ENCODE measurements at places on chromosomes 3 and 15. TPM values are rescaled to one million over a fixed set of nuclear protein-coding genes. Genes with fewer than 3 reads are reported as not detected.
A peak's percentile ranks its signal among the peaks of the same experiment; 100 is the strongest.

DNA sequence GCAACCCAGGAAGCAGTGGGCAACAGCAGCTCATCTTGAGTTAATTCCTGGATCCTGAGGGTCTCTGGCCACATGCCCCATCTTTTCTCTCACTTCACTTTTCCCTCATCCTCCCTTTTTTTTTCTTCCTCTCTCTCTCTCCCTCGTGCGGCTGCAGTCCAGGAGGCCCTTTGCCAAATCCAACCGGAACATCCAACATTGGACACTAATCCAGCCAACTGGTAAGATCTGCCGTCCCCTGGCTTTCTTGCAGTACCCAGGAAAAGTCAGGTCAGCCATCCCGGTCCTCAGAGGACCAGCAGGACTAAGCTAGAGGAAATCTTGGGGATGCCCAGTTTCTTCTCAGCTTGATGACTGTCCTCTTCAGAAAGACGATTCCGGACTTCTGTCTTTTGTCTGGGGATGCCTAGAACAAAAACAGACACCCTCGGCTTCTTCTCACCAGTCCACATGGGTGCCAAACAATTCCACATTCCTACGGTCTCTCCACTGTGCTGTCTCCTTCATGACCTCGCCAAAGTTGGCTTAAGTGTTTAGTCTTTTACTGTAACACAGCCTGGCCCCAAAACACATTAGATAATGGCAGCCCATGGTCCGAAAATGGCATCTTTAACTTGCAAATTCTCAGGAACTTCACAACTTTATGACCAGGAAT, 115.6 kb downstream of the GSK3B start:
- peaks cover 1% of the 10 kb centered on the region for H3K4me1 ChIP-seq
- no peak for DNase-seq
- no peaks in the 10 kb centered on the region for H3K27me3 ChIP-seq
- no peak overlapping the region for H3K27ac ChIP-seq

- peaks cover 3% of the 10 kb centered on the region for H3K36me3 ChIP-seq
- no peak for DNase-seq
- no peak overlapping the region for H3K27ac ChIP-seq
- no peak overlapping the region for H3K4me3 ChIP-seq
Observed at GRCh38 chr15:95836536-95836935, 494.0 kb upstream of the NR2F2 start.

DNA sequence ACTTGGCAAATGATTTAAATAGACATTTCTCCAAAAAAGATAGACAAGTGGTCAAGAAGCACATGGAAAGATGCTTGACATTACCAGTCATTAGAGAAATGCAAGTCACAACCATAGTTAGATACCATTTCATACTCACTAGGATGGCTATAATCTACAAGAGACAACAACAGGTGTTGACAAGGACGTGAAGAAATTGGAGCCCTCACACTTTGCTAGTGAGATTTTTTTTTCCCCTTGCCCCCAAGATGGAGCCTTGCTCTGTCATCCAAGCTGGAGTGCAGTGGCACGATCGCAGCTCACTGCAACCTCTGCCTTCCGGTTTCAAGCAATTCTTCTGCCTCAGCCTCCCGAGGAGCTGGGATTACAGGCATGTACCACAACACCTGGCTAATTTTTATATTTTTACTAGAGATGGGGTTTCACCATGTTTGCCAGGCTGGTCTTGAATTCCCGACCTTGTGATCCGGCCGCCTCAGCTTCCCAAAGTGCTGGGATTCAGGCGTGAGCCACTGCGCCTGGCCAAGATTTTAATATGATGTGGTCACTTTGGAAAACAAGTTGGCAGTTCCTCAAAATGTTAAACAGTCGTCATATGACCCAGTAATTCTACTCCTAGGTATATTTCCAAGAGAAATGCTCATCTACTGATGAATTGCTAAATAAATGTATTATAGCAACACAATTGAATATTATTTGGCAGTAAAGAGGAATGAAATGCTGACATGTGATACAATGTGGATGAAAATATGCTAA, 103.3 kb downstream of the ATG7 start:
- H3K27ac ChIP-seq: no peak overlapping the region
- H3K4me1 ChIP-seq: peaks cover 2% of the 10 kb centered on the region
- H3K36me3 ChIP-seq: peaks cover 7% of the 10 kb centered on the region
- no peak overlapping the region for H3K4me3 ChIP-seq
- DNase-seq: no peak

AGTR1 gene
- total RNA-seq: not detected

DNA sequence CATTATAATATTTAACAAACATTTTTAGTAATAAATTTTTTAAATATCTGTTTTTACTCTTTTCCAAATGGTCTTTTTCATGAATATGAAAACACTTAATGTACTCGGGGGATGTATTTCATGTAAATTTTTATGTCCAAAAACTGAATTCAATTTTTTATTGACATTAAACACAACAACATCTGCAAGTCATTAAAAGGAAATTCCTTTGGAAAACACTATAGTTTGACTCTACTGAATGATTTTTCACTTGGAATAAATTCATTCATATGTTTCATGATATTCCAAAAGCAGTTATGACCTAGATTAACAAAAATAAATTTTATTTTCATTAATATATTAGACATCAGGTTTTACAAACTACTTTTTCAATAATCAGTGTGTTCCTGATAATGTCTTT, 239.8 kb upstream of the AGTR1 start:
- no peak overlapping the region for H3K27ac ChIP-seq
- no peaks in the 10 kb centered on the region for H3K36me3 ChIP-seq
- DNase-seq: no peak
- no peaks in the 10 kb centered on the region for H3K4me1 ChIP-seq
- H3K27me3 ChIP-seq: no peaks in the 10 kb centered on the region

- peaks cover 7% of the 10 kb centered on the region for H3K27me3 ChIP-seq
- H3K27ac ChIP-seq: no peak overlapping the region
- H3K4me3 ChIP-seq: no peak overlapping the region
- no peak for DNase-seq
Observed at GRCh38 chr3:9864200-9864927, 15.7 kb downstream of the CIDEC start.

DNA sequence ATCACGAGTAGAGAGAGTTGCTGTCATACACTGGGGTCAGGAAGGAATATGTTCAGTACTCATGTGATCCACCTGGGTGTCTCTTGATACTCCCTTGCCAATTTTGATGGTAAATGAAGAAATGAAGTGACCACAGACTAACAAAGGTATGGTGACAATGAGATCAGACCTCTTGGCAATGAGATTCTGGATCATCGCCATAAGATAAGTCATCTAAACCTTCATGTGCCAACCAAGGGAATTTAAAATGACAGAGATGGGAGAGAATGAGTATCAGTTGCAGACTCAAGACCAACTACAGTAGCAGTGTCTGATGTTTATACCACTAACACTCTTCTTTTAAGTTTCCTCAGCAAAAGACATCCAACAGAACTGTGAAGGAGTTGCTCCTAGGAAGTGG, 601.0 kb downstream of the MECOM start:
- DNase-seq: no peak
- no peaks in the 10 kb centered on the region for H3K27me3 ChIP-seq
- H3K36me3 ChIP-seq: no peaks in the 10 kb centered on the region
- no peak overlapping the region for H3K27ac ChIP-seq
- H3K4me1 ChIP-seq: no peaks in the 10 kb centered on the region

- no peak for DNase-seq
- no peaks in the 10 kb centered on the region for H3K27me3 ChIP-seq
- H3K36me3 ChIP-seq: peaks cover 17% of the 10 kb centered on the region
- H3K4me3 ChIP-seq: peak overlapping the region; percentile 99
- peak overlapping the region; percentile 79 for H3K27ac ChIP-seq
- peaks cover 24% of the 10 kb centered on the region for H3K4me1 ChIP-seq
Observed at GRCh38 chr3:44340058-44340395, 1.5 kb downstream of the TCAIM start.

UBL7 gene
- 71.4 TPM for total RNA-seq

GRCh38 chr3:12175844-12176453, 17.2 kb upstream of the TIMP4 start:
- no peak overlapping the region for H3K27ac ChIP-seq
- peaks cover 2% of the 10 kb centered on the region for H3K4me1 ChIP-seq
- H3K27me3 ChIP-seq: no peaks in the 10 kb centered on the region

ZDHHC23 gene
- total RNA-seq: 2.1 TPM

GRCh38 chr3:171225165-171225564, 198.6 kb upstream of the SLC2A2 start:
- no peak for DNase-seq
- H3K4me3 ChIP-seq: no peak overlapping the region
- peaks cover 30% of the 10 kb centered on the region for H3K4me1 ChIP-seq
- no peaks in the 10 kb centered on the region for H3K27me3 ChIP-seq
- H3K27ac ChIP-seq: peak overlapping the region; percentile 71

DNA sequence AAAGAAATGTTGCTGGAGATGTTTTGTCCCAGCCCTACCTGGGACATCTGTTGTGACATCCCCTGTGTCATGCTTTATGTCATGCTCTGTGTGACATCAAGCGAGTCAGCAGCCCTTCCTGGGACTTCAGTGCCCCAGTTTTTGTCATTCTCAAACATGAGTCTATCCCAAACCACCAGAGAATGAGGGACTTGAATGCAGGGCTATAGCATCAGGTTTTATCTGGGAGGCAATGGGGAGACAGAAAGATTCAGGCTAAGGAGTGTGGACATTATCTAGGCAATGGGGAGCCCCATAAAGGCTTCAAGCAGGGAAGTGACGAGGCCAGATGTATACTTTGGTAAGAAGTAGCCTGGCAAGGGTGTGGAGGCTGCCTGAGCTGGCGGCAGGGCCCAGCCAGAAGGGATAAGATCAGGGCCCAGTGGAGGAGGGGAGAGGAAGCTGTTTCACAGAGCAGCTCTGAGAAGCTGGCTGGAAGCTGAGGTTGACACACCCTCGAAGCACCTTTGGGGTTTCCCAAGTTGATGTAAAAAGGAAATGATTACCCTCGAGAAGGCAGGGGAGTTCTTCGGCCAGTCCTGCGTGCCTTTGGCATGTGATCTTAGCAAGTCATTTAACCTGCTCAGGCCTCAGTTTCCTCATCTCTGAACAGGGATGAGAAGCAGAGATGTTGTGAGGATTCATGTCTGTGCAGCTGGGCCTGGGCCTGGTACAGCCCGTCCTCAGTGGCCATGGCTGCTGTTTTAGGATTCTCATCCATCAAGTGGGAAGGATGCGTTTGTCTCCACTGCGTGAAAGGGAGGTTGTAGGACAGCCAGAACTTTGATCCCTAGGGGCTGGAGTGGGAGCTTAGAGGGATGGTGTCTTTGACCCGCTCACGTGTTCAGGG, 34.3 kb downstream of the IRAK2 start:
- no peaks in the 10 kb centered on the region for H3K27me3 ChIP-seq
- H3K36me3 ChIP-seq: peaks cover 8% of the 10 kb centered on the region
- H3K4me3 ChIP-seq: peak overlapping the region; percentile 45
- DNase-seq: peak; percentile 83

ROPN1 gene
- not detected for total RNA-seq

DCP1A gene
- total RNA-seq: 28.3 TPM

DNA sequence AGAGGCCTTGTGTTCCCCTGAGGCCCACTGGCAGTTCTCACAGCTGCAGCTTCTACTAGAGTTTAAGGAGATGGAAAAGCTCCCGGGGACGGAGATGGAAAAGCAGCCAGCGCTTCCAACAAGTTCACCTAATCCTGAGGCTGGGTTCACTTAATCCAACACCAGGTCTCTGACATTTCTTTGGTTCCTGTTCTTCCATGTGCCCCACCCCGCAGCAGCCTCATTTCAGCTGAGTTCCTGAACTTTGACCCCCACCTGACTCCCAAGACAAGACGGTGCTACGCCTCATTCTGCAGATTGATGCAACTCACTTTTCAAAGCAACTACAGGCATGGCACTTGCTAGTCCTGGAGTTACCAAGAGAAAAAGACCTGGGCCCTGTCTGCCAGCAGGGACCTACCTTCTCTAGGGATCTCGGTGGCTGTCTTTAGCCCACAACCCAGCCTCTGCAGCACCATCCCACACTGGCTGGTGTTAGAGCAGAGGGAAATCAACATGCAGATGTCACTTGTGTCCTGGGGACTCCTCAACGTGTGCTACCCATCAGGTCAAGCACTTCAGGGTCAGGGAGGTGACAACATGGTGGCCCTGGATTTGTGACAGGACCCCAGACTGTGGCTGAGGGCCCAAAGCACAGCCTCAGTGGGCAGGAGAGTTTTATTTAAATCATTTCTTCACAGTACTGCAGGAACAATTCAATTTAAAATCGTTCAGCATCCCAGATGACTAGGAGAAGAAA, 406.1 kb downstream of the VPS13C start:
- no peaks in the 10 kb centered on the region for H3K36me3 ChIP-seq
- H3K27me3 ChIP-seq: peaks cover 4% of the 10 kb centered on the region
- H3K4me3 ChIP-seq: no peak overlapping the region
- no peaks in the 10 kb centered on the region for H3K4me1 ChIP-seq

TNFSF10 gene
- 106 TPM for total RNA-seq

DNA sequence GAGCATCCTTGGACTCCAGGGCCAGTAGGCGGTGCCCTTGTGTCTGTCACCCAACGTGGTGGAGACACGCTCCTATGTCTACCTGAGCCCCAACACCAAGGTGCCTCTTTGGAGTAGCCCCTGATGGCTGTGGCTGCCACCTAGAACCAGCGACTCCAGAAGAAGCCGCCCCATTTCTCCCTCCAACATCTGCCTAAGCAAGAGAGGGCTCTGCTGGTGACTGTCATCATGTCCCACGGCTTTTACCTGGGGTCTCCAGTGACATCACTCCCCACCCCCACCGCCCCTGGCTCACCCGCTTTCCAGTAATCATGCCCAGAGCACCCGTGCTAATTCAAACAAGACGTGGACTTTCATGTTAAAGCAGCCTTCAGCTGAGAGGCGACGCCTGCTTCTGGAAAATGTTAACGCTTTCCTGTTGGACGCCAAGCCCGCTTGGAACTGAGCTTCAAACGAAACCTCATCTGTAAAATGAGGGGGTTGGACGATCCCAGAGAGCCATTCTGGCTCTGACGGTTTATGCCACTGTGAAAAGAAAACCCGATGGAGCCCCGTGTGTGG, 57.0 kb downstream of the ISG20 start:
- H3K4me1 ChIP-seq: no peaks in the 10 kb centered on the region
- no peaks in the 10 kb centered on the region for H3K36me3 ChIP-seq
- peaks cover 19% of the 10 kb centered on the region for H3K27me3 ChIP-seq
- H3K4me3 ChIP-seq: no peak overlapping the region

C3orf85 gene
- total RNA-seq: not detected

CLRN1 gene
- total RNA-seq: not detected

NAA80 gene
- total RNA-seq: 28.5 TPM

GABRR3 gene
- total RNA-seq: not detected

PIK3CB gene
- 4.1 TPM for total RNA-seq

DNA sequence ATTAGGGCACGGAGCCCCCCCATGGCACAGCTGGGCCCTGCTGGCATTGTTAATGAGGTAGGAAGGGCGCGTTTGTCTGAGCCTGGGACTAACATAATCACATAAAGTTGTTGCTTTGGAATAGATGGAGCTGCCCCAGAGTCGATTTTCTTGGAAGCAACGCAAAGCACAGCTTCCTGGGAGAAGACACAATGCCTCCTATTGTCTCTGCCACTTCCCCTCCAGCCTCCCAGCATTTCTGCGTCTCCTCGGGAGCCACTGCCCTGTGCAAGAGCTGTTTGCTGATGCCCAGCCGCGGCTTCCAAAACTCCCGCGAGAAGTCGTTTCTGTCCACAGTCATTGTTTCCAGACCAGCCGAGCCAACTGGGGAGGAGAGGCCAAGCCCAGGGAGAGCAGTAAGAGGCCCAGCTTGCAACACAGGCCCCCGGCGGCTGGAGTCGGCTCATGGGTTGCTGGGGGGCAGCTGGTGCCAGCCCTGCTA, 18.1 kb upstream of the ALDH1A3 start:
- H3K4me1 ChIP-seq: no peaks in the 10 kb centered on the region
- H3K27ac ChIP-seq: no peak overlapping the region
- no peaks in the 10 kb centered on the region for H3K36me3 ChIP-seq
- no peak for DNase-seq
- H3K27me3 ChIP-seq: peaks cover 2% of the 10 kb centered on the region

GRCh38 chr3:12395349-12396012, 88.8 kb upstream of the TSEN2 start:
- H3K4me3 ChIP-seq: peak overlapping the region; percentile 59
- peak overlapping the region; percentile 73 for H3K27ac ChIP-seq
- no peaks in the 10 kb centered on the region for H3K36me3 ChIP-seq
- H3K4me1 ChIP-seq: peaks cover 12% of the 10 kb centered on the region
- peaks cover 10% of the 10 kb centered on the region for H3K27me3 ChIP-seq

Measured in activated CD8-positive, alpha-beta T cell treated with anti-CD3 and anti-CD28 coated beads, Interleukin-2, amount 10 ng/mL, durations not matched to agents 7 days and 5 days (primary cell).